ENCODE measurements at places on chromosomes 4 and X.

GRCh38 chrX:139967300-139967699 lies 2.0 kb upstream of the CXorf66 start:
- DNase-seq = no peak

- DNase-seq = no peak
These were observed 416.6 kb upstream of the ARX start for GRCh38 chrX:25432396-25432795.

DNA sequence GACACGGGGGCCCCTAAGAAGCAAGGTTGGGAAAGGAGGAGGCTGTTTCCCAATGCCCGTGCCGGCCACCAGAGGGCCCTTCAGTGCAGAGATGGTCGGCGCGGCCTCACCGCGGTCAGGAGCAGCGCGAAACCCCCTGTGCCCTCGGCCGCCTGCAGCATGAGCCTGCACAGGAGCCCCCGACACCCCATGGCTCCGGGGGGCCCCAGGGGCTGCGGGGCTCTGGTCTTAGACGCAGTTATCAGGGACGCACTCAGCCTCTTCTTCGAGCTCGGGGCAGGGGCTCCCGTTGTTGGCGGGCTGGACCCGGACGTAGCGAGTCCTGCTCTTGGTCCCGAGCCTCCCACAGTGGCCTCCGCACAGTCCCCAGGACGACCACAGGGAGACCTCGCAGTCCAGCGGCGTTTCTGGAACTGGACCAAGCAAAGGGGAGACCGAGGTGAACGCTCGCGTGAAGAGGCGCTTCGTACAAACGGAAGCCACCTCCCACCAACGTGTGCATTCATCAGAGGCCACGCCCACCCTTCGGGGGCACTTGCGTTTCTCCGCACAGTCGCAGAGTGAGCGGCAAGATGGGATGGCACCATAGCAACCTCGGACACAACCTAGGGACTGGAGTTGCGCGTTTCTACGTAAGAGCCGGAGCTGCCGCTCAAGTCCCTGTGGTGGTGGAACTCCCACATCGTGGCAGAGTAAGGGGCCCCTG lies 5.0 kb downstream of the SPON2 start:
- peak; percentile 89 for DNase-seq

DNA sequence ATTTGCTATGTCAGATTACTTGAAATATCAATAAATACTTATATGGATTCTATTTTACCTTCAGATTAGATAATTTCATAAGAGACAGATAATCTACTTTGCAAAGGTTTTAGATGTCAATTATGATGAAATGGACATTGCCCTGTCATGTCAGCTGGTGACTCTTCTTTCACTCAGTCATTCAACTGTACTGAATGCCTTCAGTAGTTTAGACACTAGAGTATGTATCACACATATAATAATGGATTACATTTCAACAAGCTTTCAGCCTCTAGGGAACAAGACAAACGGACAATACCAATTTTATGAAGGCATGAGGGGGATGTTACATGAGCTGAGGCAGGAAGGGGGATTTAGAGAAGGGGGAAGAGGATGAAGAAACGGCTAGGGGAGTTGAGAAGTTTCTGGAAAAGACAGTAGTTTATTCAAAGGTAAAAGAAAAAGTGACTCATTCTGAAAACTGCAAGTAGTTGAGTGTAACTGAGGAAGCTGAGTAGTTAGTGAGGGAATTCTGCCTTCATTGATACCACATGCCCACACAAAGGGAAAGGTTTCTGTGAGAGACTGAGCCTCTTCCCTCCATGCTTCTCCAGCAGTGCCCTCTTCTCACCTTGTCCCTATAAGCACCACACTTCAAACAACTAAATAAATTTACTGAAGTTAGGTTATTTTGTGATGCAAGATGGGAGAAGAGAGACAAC lies 25.7 kb downstream of the SLC9B2 start:
- DNase-seq = no peak

DNA sequence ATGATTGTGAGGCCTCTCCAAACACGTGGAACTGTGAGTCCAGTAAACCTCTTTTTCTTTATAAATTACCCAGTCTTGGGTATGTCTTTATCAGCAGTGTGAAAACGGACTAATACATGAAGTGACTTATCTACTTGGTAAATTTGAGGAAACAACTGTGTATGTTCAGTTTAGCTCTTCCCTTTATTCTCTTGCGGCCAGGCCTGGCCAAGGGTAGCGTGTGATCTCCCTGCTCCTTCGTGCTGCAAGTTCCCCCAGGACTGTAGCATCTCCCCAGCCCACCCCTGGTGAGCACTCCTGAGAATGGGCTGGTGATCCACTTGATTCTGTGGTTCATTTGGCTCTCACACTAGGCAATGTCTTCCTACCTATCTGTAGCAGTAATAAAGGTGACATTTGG lies 53.2 kb upstream of the CHRNA9 start:
- no peak for DNase-seq

GRCh38 chrX:50609796-50610195 lies 139.2 kb upstream of the DGKK start:
- DNase-seq = no peak

- DNase-seq = no peak
These were observed 9.2 kb upstream of the SLC25A43 start for GRCh38 chrX:119389871-119390501.

- no peak for DNase-seq
These were observed 827 bp downstream of the PORCN start for GRCh38 chrX:48509619-48510018.

DNA sequence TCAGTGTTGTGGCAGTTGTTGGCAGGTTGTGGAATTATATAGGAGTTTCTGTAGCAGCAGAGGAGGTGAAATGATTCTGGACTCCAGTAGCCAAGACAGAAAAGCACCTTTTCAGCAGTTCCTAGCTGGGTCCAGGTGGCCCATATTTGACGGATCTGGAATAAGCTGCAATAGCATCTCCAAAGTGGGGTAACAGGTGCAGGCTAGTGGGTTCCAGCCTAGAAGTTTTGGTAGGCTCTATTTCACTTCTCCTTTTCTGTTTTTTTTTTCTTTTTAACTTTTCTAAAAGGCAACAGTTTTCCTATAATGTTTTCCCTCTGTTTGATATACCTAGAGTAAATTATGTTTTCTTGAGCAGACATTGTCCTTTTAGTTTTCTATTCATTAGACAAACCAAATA lies 392.5 kb downstream of the C4orf33 start:
- DNase-seq = no peak

DNA sequence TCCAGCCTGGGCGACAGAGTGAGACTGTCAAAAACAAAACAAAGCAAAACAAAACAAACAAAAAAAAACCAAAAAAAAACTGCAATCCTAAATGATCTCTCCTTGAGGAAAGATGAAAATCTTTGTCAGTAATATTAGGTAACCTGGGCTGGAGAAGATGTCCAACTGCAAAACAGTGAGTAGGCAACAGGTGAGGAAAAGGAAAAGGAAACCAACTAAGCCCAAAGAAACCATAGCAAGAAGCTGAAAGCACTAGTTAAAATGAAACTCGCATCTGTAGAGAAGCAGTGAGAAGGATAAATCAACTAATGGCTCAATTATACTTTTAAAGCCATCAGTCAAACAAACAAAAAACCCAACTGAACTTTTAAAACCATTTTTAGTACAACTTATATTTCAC lies 54.2 kb downstream of the ENOX2 start:
- no peak for DNase-seq

DNA sequence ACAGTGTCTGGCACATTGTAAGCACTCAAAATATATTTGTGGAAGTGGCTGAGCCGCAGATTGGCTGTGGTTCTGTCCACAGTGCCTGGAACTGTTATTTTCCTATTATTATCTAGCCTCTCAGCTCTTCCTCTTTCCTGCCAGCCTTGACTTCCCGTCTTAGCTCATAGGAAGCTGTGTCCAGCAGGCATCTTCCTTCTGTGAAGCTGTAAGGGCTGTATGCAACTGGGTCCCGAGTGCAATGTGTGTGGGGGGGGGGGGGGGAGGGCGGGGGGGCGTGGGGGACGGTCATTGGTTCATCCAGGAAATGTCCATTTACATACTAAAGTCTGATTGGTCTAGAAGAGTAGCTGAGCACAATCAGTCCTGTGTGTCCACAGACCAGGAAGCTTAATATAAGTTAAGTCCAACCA lies 210.7 kb downstream of the PDGFRA start:
- no peak for DNase-seq

DNA sequence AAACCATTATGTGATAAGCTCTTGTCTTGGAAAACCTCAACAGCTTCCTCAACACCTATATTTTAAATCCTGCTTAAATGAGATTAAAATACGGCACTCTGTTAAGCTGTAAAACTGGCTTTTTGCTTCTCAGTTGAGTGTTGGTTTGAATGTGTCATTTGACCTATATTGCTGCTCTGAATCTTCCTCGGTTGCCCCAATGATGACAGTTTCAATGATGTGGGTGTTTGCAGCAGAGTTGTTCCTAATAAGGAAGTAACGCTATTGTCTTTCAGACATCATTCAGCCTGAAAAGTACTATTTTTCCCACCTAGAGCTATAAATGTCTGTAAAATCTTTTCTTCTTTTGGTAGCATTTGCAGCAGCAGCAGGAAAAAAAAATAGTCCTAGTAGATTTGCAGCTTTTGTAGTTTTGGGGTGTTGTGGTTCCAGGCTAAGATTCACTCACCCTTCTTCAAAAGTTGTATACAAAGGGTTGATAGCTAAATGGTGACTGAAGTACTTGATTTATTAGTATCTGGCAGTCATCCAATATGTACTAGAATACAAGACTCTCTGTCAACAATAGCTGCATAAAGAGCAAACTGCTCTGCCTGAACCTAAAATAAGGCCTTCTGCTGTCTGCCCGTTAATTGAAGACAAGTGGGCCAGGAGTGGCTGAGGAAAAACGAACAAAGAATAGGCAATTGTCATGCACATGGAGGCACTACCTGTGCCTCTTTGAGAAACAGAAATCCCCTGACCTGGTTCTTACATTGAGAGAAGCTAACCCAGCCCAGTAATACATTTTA lies 333.1 kb downstream of the IL1RAPL1 start:
- DNase-seq = no peak

DNA sequence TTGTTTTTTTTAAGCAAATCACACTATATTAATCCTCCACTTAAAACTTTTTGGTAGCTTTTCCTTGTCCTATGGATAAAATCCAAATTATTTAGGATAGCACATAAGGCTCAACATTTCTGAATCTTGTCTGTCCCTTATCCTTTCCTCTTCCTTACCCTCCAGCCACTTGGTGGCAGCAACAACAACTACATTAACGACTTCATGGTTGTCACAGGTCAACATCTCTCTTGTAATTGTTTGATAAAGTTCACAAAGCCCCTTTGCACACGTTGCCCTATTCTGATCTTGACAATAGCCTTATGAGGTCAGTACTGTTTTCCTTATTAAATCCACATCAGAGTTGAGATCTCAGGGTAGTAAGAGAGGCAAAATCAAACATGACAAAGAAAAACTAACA lies 269.0 kb upstream of the PABPC4L start:
- no peak for DNase-seq

GRCh38 chr4:61541459-61541858 lies 341.3 kb downstream of the ADGRL3 start:
- DNase-seq = no peak

GRCh38 chrX:18649498-18649951 lies 22.4 kb downstream of the RS1 start:
- no peak for DNase-seq

DNA sequence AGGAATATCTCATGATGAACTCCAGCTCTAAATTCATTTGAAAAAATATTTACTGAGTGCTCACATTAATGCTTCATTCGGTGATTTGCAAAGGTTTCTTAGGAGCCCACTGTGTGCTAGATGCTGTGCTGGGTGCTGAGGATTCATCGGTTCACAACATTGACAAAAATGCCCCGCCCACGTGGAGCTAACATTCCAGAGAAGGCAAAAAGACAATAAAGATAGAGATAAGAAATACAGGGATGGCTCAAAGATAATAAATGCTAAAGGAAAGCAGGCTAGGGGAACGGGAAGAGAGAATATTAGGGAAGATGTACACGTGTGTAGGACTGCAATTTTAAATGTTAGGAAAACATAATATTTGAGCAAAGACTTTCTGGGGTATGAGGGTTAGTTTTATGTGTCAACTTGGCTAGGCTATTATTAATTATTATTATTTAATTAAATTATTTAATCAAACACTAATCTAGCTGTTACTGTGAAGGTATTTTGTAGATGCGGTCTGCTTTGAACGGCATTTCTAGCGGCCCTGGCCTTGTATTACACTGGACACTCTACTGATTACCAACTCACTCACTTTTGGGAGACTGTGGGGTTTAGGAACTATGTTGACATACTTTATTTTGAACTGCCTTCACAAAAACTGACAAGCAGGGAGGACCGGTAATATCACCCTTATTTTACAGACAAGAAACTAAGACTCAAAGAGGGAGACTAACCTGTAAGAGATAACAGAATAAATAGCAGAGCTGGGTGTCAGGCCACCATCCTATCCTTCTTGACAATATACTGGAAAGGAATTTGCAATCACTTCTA lies 61.9 kb upstream of the IRF2 start:
- no peak for DNase-seq

- no peak for DNase-seq
These were observed 61.8 kb downstream of the BMPR1B start for GRCh38 chr4:94819371-94820168.

DNA sequence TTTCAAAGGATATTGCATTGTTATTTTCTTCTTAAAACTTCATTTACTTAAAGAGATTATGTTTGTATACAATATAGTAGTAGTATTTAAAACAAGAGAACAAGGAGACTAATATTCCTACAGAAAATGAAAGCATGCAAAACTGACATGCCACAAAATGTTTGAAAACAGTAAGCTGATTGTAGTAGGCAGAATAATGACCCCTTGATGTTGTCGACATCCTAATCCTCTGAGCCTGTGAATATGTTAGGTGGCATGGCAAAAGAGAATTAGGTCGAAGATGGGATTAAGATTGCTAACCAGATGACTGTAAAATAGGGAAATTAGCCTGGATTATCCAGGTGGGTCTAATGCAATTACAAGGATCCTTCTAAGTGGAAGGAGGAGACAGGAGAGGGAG lies 522.2 kb upstream of the NR3C2 start:
- DNase-seq = no peak

DNA sequence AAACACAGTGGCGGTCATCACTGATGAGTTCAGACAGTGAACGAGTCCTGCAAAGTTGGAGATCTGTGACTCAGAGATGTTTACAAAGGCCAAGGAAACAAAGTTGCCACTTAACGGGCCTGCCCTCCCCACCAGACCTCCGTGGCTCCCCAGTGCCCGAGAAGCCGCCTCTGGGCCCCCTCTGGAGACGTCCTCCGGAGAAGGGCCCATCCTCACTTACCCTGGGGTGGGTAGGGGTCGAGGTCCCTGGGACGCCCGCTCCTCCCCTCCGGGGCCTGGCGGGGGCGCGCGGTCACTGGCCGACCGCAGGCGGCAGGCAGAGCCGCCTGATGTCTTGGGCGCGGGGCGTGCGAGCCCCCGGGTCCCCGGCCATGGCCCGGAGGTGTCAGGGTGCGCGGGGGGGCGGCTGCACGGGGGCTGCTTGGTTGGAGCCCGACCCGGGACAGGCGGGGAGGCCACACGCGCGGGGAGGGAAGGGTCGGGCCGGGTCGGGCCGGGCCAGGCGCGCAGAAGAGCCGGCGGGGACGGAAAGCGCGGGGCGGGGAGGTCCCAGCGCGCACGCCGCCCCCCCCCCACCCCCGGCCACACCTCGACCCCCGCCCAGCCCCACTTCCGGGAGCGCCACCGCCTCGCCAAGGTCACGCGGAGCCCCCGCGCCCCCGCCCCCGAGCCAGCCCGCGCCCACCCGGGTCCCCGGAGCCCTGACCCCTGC lies 529 bp downstream of the DHRSX start:
- peak; percentile 56 for DNase-seq
